ENCODE measurements at places on chromosomes 6 and 20.

DNA sequence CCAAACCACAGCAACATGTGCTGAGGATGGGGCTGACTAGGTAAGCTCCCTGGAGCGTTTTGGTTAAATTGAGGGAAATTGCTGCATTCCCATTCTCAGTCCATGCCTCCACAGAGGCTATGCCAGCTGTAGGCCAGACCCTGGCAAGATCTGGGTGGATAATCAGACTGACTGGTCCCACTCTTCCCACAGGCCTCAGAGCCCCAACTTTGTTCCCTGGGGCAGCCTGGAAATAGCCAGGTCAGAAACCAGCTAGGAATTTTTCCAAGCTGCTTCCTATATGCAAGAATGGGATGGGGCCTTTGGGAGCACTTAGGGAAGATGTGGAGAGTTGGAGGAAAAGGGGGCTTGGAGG lies 1.5 kb upstream of the VEGFA start:
- no peak for DNase-seq

- no peak for DNase-seq
Measured at GRCh38 chr6:145009711-145010110, 724.6 kb downstream of the UTRN start.

GRCh38 chr20:42281801-42282200 lies 663.6 kb upstream of the CHD6 start:
- no peak for DNase-seq

GRCh38 chr6:16360365-16360764 lies 122.0 kb downstream of the GMPR start:
- no peak for DNase-seq

GRCh38 chr6:56732517-56732916 lies 89.8 kb upstream of the DST start:
- no peak for DNase-seq

GRCh38 chr6:145315982-145316600 lies 419.2 kb downstream of the EPM2A start:
- DNase-seq: no peak

- peak; percentile 68 for DNase-seq
Measured at GRCh38 chr20:59207742-59208357, 44.2 kb downstream of the ZNF831 start.

- no peak for DNase-seq
Measured at GRCh38 chr20:1362484-1362883, 30.4 kb downstream of the FKBP1A start.

DNA sequence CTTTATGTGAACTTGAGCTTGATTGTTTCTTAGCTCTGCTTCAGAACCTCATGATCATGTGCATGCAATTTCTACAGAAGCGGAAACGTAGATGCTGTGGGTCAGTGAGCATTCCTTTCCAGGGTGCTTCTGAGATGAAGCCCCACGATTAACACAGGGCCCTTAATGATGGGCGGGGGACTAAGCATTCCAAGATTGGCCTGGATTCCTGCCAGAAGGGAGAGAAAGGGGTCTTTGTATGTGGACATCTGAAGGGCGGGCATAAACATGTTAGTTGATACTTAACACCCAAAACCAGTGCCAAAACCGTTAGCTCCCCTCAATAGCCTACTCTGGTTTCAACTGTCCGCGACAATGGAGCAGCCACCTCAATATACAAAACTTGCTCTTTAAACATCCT lies 46.9 kb upstream of the POU3F2 start:
- no peak for DNase-seq

DNA sequence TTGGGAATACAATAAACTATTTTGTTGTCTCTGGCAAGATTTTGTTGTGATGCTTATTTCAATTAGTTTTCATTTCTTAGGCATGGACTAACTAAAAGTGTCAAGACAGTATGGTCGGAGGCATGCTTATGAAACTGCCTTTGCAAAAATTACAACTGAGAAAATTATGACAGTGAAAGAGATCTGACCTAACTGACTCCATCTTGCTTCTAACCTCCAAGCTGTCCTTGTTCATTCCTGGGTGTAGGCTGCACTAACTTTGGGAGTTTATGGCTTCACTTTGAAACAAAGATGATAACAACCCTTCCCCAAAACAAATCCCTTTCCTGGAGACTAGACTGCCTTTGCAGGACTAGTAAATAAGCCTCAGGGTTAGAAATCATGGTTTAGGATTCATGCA lies 4.1 kb upstream of the SHLD1 start:
- DNase-seq: no peak

DNA sequence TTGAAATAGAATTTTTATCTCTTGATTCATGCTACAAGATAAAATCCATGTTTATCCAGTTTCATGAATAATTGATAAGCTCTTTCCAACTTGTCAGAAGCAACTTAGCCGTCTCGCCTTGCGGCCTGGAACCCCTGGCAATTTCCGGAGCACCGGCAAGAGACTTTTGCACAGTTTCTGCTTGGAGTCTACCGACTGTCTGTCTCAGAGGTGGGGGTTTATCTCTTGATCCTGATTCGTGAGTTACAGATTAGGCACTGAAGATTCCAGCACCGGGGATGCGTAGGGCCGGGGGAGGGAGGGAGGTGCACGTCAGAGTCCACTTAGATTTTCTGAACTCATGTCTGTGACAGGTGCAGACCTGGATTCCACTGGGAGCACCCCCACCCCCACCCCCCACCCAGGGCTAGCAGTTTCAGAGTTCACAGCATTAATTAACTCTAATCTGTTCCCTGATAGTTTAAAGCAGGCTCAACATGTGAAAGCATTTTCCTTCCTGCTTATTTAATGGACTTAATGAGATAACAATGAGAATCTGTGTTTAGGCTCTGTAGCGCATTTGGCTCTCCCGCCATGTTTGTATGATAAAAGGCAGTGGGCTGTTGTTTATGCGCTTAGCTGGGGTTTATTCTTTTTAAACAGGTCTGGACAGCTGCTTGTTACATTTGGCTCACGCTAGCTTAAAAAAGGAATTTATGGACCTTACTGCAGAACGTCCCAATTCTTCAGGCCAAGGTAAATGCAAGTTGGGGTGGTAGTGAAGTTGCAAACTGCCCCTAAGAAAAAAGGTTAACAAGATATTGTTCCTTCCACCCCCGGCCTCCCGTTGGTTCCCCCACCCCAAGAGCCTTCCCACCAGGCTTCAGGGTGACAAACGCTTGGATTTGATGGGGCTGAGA lies 8.1 kb upstream of the APCDD1L start:
- no peak for DNase-seq

- DNase-seq: peak; percentile 6
Measured at GRCh38 chr6:151675746-151676459, 131.6 kb upstream of the ESR1 start.

DNA sequence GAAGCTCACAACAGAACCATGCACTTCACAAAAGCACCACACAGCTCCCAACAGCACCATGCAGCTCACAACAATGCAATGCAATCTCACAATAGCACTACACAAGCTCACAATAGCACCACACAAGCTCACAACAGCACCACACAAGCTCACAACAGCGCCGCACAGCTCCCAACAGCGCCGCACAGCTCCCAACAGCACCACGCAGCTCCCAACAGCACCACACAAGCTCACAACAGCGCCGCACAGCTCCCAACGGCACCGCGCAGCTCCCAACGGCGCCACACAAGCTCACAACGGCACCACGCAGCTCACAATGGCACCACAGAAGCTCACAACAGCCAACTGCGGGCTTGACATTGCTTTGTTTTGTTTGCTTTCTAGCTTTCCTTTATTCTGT lies 198.1 kb downstream of the DLL1 start:
- no peak for DNase-seq

GRCh38 chr20:50784464-50784863 lies 10.4 kb upstream of the BCAS4 start:
- DNase-seq: no peak

- DNase-seq: no peak
Measured at GRCh38 chr6:36751091-36751490, 53.5 kb downstream of the RAB44 start.

DNA sequence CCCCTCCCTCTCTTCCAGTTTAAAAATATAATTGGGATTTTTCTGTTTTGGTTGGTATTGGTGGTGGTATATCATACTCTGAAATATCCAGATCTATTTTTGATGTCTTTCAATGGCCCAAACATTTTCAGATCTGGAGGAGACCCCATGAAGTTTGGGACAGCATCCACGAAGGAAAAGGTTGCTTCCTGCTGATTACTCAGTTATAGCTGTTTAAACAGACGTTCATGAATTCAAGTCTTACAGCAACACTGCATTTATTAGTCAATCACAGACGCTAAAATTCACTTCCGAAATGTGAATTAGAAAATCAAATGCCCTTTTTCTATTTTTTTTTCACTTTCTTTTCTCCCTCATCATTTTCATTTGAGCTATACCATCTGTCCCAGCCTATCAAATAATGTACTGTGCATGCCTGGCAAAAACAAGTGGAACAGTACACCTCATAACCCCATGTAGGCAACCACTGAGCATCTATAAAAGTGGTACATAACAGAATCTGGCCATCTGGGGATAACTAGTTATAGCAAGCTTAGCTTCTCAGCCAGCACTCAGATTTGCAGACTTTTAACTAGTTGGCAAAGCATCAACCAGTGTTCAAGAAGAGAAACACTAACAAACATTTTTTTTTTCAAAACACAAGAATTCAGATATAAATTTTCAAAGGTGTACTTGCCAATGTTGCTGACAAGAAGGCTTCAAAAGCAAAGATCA lies 124.5 kb downstream of the HIVEP2 start:
- DNase-seq: no peak

- DNase-seq: no peak
Measured at GRCh38 chr6:26215585-26216358, 128.5 kb downstream of the HFE start.

GRCh38 chr6:160160929-160161646 lies 39.5 kb downstream of the SLC22A1 start:
- DNase-seq: no peak

- no peak for DNase-seq
Measured at GRCh38 chr6:126427713-126428112, 87.8 kb downstream of the CENPW start.

GRCh38 chr6:157135691-157136090 lies 187.6 kb downstream of the TMEM242 start:
- no peak for DNase-seq

DNA sequence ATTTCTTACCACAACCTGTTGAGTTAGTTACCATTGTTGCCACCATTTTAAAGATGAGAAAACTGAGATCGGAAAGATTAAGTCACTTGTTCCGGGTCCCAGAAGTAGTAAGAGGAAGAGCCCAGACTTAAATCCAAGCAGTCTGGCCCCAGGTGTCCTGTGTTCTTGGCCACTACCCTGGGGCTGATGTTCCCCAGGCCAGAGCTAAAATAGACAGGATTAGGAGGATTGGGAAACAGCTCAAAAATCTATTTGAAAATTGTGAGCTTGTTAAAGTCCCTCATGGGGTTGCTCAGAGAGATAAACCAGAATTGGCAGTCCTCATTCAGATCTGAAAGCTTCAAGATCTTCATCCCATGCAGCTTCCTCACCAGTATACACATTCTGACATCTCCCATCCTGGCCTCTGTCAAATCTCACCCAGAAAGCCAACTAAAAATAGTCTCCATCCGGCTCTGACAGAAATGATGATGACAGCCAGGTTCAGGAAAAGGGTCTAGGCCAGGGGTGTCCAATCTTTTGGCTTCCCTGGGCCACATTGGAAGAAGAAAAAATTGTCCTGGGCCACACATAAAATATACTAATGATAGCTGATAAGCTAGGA lies 62.0 kb downstream of the GFOD1 start:
- DNase-seq: no peak

DNA sequence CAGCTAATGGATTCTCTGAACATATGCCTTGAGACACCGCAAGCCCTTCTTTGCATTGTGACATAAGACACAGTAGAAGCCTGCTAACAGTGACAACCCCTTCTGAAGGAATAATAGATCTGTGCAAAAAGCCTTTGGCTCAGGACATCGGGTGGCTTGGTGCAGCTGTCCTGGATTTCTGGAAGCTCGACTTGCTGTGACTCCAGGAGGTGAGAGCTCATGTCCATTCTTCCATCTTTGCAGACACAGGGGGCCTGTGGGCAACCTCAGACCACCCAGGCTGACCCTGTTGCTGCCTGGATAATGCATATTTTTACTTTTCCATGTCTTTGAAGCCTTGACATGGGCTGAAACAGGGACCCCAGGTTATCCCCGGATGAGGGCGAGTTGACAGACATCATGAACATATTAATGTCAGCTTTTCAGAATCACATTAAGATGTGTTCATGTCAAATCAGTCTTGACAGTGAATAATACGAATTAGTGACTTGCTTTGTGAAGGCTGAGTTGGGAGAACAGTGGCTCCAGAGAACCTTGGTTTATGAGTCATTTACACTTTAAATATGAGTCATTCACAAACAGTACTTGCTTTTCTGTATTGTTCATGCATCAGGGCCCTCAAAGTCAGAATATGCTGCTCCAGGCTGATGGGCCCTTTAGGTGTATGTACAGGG lies 66.8 kb upstream of the IYD start:
- no peak for DNase-seq

- DNase-seq: no peak
Measured at GRCh38 chr20:60584221-60584620, 626.0 kb downstream of the CDH26 start.

- DNase-seq: no peak
Measured at GRCh38 chr6:156599366-156599765, 177.8 kb upstream of the ARID1B start.

GRCh38 chr6:115882174-115882573 lies 178.5 kb downstream of the FRK start:
- no peak for DNase-seq

- no peak for DNase-seq
Measured at GRCh38 chr20:47102629-47103028, 208.0 kb downstream of the EYA2 start.

DNA sequence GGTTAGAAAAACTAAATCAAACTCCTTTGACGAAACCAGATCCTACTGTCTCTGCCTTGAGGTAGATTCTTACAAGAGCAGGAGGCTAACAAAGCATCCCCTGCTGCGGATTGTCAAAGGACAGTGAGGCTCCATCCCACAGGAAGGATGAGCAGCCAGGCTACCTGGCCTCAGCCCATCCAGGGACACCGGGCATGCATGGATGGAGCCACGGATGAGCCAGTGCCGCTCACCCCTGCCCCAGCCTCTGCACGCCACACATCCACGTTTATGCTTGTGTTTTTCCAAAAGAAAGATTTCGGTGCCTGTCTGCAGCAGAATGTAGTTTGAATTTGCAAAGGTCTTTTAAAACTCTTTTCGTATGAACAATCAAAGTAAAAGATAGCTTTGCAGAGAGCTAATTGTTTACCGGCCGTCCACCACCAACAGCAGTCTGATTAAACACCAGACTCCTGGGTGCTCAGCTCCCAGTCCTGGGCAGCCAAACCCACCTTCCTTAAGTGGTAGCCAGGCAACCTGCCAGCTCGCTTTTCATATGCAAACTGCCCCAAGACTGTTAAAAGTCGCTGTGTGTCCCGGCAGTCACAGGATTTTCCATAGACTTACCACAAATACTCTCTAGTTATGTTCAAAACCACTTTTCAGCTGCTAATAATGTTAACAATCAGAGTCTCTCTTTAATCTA lies 999 bp downstream of the THBS2 start:
- DNase-seq: no peak

GRCh38 chr6:149331871-149332270 lies 14.4 kb downstream of the TAB2 start:
- no peak for DNase-seq

DNA sequence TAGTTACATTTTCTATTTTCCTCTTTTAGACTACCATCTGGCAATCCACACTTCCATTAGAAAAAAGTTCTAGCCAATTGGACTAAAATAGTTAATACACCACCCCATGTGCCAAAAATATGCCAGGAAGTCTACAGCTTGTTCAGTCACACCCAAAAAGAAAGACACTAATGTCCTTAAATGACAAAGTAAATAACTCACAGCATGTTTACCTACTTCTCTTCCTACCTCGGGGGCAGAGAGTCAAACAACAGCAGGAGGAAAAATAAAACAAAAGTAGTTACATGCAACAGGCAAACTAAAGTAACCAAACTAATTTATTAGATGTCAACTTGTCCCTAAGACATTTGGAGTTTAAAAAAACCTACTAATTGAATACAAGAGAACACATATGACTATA lies 57.0 kb downstream of the UBE3D start:
- no peak for DNase-seq

All from activated CD8-positive, alpha-beta memory T cell treated with anti-CD3 and anti-CD28 coated beads for 4 hours (primary cell).